ENCODE measurements at places on chromosomes 5 and 9.

GRCh38 chr5:9464478-9464877 is 81.4 kb downstream of the SEMA5A start:
- no peak for DNase-seq

- no peak for DNase-seq
Measured at GRCh38 chr5:139742173-139742903, 53.3 kb upstream of the PSD2 start.

DNA sequence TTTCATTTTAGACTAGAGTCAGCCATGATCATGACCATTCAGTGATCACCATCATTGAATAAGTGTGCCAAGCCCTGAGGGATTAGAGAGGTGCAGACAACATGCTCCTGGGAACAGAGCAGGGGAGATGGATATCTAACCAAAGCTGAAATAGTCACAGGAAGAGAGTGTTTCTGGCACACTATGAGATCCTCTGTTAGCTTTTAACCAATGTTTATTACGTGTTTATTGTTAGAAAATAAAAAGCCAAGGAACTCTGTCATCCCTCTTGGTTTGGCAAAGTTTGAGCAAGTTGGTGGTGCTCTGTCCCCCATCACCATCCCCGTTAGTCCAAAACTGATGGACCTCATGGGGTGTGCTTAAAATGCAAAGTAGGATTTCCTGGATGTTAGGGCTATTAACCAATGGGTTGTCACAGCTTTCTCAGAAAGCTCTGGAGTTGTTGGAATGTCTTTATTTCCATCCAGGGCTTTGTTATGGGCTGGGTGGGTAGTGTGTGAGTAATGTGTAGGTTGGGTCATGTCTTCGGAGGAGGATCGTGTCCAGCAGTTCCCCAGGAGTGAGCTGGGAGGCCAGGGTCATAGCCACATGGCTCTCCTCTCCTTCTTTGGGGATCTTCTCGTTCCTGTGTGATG is 34.9 kb downstream of the SLC28A3 start:
- DNase-seq = no peak

DNA sequence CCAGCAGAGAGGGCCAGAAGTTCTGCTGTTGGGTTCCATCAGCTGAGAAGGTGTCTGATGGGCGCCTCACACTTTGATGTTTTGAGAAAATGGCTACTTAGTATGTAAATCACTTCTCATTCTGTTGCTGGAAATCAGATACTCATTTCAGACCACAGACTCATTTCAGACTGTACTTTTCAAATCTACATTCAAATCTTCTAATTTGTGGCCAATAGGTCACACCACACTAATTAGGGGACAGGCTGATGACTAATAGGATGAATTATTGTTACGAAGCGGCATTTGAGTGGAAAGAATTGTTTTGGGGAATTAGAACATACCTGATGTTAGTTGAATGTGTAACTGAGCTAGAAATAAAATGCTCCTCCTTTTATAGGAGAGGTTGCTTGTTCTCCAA is 13.2 kb downstream of the MTAP start:
- DNase-seq = no peak

DNA sequence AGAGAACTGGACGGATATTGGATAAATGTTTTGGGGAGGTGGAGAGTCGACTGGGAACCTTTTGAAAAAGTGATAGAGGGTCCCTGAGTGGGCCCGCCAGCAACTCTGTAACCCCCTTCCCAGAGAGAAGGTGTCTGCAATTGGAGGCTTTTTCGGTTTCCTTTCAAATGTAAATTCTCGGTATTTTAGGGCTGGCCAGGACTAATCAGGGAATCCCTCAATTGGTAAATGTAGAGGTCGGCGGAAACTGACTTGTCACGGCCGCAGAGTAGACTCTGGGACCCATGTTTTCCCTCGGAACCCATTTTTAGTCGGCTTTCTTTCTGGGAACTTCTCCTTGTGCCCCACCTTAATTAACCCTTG is 524 bp downstream of the CCNB1 start:
- DNase-seq = no peak

GRCh38 chr5:84181093-84181492 is 203.6 kb downstream of the EDIL3 start:
- no peak for DNase-seq

GRCh38 chr9:130323051-130323745 is 57.6 kb downstream of the HMCN2 start:
- DNase-seq = no peak

GRCh38 chr5:113031104-113031503 is 54.5 kb downstream of the DCP2 start:
- no peak for DNase-seq

- DNase-seq = peak; percentile 34
Measured at GRCh38 chr9:129665389-129665775, at the start of gene PRRX2. TSS of gene PRRX2 (plus strand) at chr9:129665647. CDS start at chr9:129665868, 221 bp downstream.

DNA sequence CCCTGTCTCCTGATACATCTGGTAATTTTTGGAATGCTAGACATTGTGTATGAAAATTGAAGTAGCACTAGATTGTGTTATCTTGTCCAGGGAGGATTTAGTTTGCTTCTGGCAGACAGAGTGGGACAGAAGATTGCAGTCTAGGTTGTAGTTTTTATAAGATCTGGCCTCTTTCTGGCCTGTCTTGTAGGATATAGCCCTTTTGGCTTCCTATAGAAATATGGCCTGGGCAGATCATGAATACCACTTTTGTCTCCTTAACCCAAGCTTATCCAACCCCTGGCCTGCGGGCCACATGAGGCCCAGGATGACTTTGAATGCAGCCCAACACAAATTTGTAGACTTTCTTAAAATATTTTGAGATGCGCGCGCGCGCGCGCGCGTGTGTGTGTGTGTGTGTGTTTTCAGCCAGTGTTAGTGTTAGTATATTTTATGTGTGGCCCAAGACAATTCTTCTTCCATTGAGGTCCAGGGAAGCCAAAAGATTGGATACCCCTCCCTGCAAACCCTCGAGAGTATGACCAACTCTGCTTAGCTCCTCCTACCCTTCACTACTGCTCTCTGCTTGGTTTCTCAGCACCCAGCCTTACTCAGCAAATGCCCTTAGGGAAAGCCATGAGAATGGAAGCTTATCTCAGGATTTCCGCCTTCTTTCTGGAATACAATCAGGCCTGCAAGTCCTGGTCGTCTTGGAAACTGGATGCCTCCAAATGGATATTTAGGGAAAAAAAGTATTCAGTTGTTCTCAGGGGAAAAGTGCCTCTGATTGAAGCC is 26.5 kb downstream of the ANKRD33B start:
- no peak for DNase-seq

- no peak for DNase-seq
Measured at GRCh38 chr9:16619914-16620520, 250.5 kb downstream of the BNC2 start.

DNA sequence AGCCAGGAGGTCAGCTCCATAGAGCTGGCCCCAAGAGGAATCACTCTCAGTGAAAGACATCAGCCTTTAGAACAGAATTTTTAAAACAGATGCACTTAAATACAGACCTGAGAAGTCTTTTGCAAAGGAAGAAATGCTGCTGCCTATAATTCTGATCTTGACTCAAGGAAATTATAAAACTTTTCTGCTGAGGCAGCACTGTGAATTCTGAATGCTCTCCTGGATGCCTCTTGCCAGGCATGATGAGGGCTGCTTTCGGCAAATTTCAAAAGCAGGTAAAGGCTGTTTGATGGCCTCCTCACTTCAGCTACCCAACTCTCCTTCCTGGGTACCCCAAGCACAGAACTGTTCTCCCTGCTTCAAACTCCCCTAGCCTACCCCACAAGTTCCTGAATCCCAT is 174.8 kb downstream of the CDK5RAP2 start:
- no peak for DNase-seq

GRCh38 chr5:43312699-43313034 is 545 bp downstream of the HMGCS1 start:
- no peak for DNase-seq

- DNase-seq = no peak
Measured at GRCh38 chr5:40165789-40166728, 513.7 kb upstream of the PTGER4 start.

GRCh38 chr5:73445665-73446630 is 2.6 kb downstream of the FOXD1 start:
- DNase-seq = no peak

GRCh38 chr5:93126634-93127033 is 454.4 kb downstream of the NR2F1-AS1 start:
- DNase-seq = no peak

DNA sequence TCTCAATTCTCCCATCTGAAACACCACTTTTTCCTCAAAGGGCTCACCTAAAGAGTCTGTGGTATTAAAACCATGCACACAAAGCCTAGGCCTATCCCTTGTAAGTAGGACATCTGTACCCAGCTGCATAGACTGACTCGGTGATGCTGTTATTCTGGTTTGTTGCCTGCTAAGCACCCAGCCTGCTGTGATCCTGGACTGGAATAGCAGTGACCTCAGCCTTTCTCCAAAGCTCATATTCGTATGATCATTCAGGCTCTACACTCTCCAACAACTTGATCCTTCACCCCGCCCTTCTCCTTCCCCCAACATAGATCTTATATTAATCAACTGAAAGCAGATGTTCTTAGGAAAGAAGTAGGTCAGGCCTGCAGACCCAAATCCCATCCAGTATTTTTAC is 81.4 kb upstream of the WWC1 start:
- no peak for DNase-seq

GRCh38 chr9:27371382-27371781 is 74.4 kb upstream of the EQTN start:
- no peak for DNase-seq

- no peak for DNase-seq
Measured at GRCh38 chr9:14317667-14318320, 3.9 kb upstream of the NFIB start.

GRCh38 chr5:128674837-128675446 is 136.9 kb upstream of the FBN2 start:
- DNase-seq = peak; percentile 21

DNA sequence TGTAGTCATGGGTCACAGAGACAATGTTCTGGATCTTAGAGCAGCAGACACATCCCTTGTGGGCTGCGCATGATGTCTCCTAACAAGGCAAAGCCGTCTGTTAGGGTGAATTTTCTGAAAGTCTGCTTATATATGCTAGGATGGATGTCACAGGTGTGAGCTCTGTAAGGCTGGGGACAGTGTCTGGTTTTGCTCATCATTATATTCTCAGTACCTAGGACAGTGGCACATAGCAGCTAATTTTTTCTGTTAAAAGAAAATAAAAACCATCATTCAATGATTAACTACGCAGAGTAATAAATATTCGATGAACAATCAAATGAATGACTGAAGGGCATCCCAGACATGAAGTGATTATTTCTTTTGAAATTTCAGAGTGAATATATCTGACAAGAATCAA is 52.9 kb upstream of the FAM169A start:
- no peak for DNase-seq

- no peak for DNase-seq
Measured at GRCh38 chr5:39422036-39422606, 2.7 kb downstream of the DAB2 start.

- DNase-seq = no peak
Measured at GRCh38 chr5:176812269-176813259, 2.2 kb downstream of the UNC5A start.

GRCh38 chr5:26518065-26518464 is 520.3 kb downstream of the CDH9 start:
- DNase-seq = no peak

- DNase-seq = no peak
Measured at GRCh38 chr5:38506302-38506701, 50.1 kb downstream of the LIFR start.

- no peak for DNase-seq
Measured at GRCh38 chr9:71737455-71737854, 30.9 kb downstream of the CEMIP2 start.

GRCh38 chr5:95808013-95808685 is 14.4 kb downstream of the GLRX start:
- no peak for DNase-seq

DNA sequence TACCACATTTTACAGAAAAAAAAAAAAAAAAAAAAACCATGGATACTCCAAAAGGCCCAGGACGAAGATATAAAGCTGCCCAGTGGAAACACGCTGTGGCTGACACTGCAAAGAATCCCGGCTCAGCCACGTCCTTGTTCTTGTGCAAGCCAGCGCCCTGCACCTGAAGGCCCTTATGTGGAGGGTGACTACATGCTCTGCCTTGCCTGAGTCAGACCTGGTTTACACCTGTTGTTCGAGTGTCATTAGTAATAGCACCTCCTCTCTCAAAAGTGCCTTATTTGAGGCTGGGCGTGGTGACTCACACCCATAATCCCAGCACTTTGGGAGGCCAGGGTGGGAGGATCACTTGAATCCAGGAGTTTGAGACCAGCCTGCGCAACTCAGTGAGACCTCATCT is 54.3 kb upstream of the ZSWIM6 start:
- DNase-seq = no peak

DNA sequence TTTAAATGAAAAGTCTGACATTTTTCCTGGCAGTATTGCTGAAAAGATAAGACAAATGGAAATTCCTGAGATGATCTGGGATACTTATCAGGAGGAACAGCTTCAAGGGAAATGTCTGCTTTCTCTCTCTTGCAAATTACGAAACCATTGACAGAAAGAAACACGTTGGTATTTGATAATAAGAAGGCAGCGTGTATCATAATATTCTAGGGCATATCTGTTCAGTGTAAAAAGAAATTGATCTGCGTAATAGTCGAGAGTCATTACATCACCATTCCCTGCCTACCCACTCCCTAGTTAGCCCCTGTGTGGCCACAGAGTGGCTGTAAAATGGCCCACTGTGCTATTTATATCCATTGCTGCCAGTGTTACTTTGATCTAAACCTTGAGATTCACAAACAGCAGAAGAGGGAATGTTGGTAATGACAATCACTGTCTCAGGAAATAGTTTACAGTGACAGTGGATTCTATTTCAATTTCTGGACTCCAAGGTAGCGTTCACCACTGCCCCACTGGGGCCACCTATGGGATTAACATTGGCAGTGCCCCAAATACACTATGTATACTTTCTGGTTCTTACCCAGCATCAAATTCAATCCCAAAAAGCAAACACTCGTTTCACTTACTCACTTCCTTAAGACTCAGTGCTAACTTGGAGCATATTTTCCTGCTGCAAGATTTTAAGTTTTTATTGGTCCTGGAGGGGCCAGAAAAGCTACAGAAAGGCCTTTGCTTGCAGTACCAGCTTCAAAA is 133.4 kb upstream of the GAS1 start:
- DNase-seq = no peak

- DNase-seq = no peak
Measured at GRCh38 chr5:151196556-151197290, 27.2 kb downstream of the CCDC69 start.

- no peak for DNase-seq
Measured at GRCh38 chr9:21552244-21553170, 70.4 kb upstream of the IFNE start.

GRCh38 chr5:125981016-125981415 is 442.2 kb upstream of the GRAMD2B start:
- no peak for DNase-seq

DNA sequence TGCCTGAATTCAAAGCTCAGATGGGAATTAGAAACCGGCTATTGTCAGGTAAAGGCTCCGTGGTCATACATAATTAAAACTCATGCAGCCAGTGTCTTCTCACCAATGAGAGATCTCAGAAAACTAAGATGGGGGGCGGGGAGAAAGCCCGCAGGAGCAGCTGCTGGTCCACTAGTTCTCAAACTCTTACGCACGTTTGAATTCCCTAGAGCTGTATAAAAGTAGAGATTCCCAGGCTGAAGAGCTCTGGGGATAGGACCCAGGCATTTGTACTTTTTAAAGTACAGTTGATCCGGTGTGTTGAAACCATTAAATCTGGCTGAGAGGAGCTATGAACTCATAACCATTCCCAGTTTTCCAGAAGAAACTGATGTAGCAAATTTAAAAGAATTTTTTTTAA is 68.5 kb downstream of the FRMD3 start:
- DNase-seq = no peak

All from stimulated activated naive CD8-positive, alpha-beta T cell treated with anti-CD3 and anti-CD28 coated beads, Interleukin-15, amount 100 ng/mL, for 72 hours (primary cell).